Spinal cord (tissue), 10 donors: ENCODE measurements at places on chromosomes 5 and 9. TPM values are rescaled to one million over a fixed set of nuclear protein-coding genes. Genes with fewer than 3 reads are reported as not detected.

GRCh38 chr9:104463864-104464263 lies 40.2 kb upstream of the OR13F1 start:
- DNase-seq = no peak
- H3K4me3 ChIP-seq = no peak overlapping the region
- no peak overlapping the region for H3K27ac ChIP-seq
- no peaks in the 10 kb centered on the region for H3K4me1 ChIP-seq
- H3K36me3 ChIP-seq = no peaks in the 10 kb centered on the region

- no peak overlapping the region for H3K4me3 ChIP-seq
- no peak overlapping the region for H3K27ac ChIP-seq
- H3K36me3 ChIP-seq = no peaks in the 10 kb centered on the region
- H3K27me3 ChIP-seq = no peaks in the 10 kb centered on the region
These were observed 148.8 kb downstream of the RAB3C start for GRCh38 chr5:58731641-58732040.

GRCh38 chr9:95778957-95779356 lies 96.5 kb upstream of the ERCC6L2 start:
- H3K27me3 ChIP-seq = no peaks in the 10 kb centered on the region
- H3K4me3 ChIP-seq = no peak overlapping the region
- no peaks in the 10 kb centered on the region for H3K4me1 ChIP-seq
- no peak overlapping the region for H3K27ac ChIP-seq
- DNase-seq = no peak

GRCh38 chr9:16206518-16206917 lies 653.7 kb downstream of the CCDC171 start:
- H3K4me1 ChIP-seq = no peaks in the 10 kb centered on the region
- no peak overlapping the region for H3K4me3 ChIP-seq
- H3K27me3 ChIP-seq = peaks cover 4% of the 10 kb centered on the region
- DNase-seq = no peak
- H3K36me3 ChIP-seq = no peaks in the 10 kb centered on the region

OR1Q1 gene
- polyA plus RNA-seq = not detected

ARHGEF39 gene
- polyA plus RNA-seq = 4.5 TPM
